Left colon (tissue), 2 donors: ENCODE measurements at places on chromosomes 6 and 20.

DNA sequence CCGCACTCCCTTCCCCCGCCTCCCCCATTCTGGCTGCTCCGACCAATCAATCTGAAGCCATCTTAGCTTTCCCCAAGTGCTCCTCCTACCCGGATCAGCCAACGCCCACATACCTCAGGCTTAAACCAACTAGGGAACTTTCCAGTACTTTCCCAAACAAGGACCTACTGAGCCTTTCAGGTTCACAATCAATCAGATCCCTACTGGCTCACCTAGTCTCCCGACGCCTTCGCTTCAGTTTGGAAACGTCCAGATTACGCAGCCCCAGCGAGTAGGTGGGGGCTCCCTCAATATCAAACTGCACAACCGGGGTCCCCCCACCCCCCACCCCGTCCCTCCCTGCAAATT lies 432 bp downstream of the HSPA1L start:
- peak; percentile 99 for DNase-seq

DNA sequence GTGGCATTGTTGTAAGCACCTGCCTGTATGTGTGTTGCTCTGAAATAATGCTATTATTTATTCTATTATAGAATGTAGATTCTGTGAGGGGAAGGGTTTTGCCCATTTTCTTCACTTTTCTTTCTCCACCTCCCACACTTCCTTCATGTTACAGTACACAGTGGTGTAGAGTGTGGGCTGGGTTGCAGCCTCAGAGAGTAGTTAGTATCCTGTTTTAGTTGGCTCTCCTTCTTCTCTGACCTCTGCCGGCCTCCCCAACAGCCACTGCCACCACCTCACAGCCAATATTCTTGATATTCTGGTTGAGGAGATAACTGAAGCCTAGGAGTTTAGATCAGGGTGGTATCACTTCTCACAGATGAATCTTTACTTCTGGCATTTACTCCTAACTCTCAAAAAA lies 143.4 kb downstream of the BCKDHB start:
- DNase-seq: no peak

GRCh38 chr6:124535299-124535698 lies 426.9 kb upstream of the RNF217 start:
- DNase-seq: no peak

DNA sequence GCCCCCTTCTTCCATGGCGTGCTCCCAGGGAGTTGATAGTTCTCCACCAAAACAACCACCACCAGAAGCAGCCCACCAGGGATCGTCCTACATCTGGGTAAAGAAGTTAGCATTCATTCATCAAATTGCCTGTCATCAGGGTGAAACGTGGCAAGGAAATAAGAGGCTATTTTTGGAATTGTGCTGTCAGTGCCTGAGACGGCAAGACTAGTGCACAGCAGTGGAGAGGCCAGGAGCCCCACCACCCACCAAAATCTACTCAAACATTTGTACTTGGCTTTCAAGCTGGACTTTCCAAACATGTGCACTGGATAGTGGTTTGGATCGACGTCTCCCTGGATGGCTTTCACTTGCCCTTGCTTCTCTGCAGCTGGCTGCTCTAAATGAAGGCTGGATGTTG lies 44.8 kb downstream of the TXNDC5 start:
- no peak for DNase-seq

- DNase-seq: no peak
Measured at GRCh38 chr6:163952005-163952404, 537.5 kb downstream of the QKI start.

DNA sequence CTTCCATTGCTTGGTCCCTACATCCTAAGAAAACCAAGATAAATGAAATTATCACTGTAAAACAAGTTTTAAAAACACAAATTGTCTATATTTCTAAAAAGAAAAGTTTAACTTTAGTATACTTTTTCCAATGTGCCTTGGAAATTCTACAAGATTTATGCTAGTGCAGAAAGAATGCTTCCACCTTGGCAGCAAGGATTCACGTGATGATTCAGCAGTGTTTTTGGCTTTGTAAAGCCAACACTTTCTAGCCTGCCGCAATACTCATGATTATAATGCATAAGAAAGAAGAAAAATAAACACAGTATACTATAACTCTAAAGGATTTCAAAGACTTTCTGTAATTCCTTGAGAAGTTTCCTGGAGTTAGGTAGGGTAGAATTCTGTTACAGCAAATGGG lies 442.7 kb downstream of the TENT5A start:
- no peak for DNase-seq

DNA sequence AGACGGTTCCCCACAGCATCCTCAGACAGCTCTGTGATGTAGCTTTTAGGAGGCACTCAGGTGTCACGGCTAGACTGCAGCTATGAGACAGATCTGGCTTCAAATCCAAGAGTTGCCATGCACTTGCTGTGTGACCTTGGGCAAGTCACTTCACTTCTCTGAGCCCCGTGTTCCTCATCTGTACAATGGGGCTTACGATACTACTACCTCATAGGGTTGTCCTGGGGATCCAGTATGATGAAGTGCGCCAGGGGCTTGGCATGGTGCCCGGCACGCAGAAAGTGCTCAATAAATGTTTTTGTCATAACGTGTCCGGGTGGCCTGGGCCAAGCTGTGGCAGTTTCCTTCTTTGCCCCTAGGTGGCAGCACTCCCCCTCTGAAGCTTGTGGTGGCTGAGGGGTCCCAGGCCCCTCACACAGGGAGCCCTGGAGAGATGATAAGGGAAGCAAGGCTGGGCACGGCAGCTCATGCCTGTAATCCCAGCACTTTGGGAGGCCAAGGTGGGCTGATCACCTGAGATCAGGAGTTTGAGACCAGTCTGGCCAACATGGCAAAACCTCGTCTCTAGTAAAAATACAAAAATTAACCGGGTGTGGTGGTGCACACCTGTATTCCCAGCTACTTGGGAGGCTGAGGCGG lies 19.1 kb upstream of the CHMP4B start:
- peak; percentile 67 for DNase-seq

- DNase-seq: no peak
Measured at GRCh38 chr20:45962031-45962755, 9.8 kb downstream of the ZNF335 start.

DNA sequence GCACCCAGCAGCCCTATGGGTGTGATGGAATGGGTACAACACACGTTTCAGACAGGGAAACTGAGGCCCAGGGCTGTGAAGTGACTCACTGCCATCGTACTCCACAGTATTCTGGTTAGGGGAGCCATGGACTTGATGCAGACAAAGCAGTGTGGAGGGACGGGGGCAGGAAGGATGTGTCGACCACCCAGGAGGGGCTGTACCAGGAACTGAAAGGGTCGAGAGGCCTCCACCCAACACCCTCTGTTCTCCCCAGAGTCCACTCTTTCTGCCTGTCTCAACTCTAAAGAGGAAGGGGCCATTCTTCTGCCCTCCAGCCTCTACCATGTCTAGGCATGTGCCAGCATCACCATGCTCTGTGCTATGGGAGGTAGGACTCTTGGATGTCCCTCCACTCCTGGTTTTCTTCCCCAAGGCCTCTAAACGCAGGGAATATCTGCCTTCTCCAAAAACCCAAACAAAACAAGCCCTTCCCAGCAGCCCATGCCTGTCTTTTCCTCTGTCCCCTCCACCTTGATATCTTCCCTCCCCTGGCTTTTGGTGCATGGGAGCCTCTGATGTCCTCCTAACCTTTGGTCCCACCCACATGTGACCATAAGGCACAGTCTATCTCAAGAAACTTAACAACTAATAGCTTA lies 7.4 kb downstream of the SLC22A1 start:
- no peak for DNase-seq

DNA sequence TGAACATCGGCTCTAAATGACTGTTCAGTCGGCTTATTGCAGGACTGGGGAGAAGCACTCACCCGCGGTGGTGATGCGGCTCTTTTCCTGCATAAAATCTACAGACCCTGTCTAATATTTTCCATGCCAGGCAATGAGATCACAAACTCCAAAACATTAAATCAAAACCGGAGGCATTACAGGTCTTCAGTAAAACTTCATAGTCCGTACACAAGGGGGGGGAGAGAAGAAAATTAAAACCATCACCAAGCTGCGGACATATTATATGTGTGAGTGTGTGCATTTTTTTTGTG lies 6.3 kb upstream of the PAX1 start:
- no peak for DNase-seq

DNA sequence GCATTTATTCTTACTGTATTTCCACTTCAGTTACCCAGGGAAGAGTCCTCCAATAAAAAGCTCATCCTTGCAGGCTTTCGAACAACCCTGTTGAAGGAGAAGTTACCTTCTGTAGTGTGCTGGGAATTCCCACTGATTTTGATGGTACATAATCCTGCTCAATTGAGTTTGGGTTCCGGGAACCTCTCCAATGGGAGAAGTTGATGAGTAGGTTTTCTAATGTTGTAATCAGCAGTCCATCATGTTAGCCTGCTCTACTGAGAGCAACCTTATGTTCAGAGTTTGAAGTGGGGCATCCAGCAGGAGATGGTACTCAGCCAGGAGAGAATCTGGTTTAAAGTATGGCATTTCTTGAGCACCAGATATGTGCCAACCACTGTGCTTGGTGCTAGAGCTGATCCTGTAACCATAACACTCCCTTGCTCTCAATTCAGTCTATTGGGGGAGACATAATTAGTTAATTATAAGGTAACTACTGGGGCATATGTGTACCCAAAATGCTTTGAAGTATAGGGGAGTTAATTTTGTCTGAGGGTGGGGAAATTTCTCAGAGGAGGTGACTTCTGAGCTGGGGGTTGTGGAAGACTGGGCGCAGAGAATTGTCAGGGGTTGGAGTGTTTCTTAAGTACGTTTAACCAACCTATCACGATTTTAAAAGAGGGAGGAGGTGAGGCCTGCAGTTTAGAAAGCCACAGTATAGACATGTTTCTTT lies 2.1 kb downstream of the TOP1 start:
- DNase-seq: no peak

- no peak for DNase-seq
Measured at GRCh38 chr6:14063756-14064155, 53.8 kb upstream of the CD83 start.

GRCh38 chr20:49756241-49756640 lies 42.6 kb upstream of the B4GALT5 start:
- no peak for DNase-seq

DNA sequence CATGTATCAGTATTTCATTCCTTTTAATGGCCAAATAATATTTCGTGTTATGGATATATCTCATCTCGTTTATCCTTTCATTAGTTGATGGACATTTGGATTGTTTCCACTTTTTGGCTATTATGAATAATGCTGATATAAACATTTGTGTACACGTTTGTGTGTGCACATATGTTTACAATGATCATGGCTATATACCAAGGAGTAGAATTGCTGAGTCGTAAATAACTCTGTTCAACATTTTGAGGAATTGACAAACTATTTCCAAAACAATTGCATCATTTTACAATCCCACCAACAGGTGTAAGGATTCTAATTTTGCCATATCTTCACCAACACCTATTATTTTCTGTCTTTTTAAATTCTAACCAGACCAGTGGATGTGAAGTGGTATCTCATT lies 26.3 kb upstream of the PNRC1 start:
- DNase-seq: no peak

GRCh38 chr6:18265787-18266522 lies 1.6 kb upstream of the DEK start:
- DNase-seq: no peak

GRCh38 chr6:117906958-117907600 lies at the start of gene SLC35F1:
Gene SLC35F1 (plus strand): TSS chr6:117907264.
- DNase-seq: no peak

- no peak for DNase-seq
Measured at GRCh38 chr6:111038534-111039252, 48.6 kb upstream of the SLC16A10 start.

- no peak for DNase-seq
Measured at GRCh38 chr20:57959018-57959417, 249.2 kb upstream of the PMEPA1 start.

DNA sequence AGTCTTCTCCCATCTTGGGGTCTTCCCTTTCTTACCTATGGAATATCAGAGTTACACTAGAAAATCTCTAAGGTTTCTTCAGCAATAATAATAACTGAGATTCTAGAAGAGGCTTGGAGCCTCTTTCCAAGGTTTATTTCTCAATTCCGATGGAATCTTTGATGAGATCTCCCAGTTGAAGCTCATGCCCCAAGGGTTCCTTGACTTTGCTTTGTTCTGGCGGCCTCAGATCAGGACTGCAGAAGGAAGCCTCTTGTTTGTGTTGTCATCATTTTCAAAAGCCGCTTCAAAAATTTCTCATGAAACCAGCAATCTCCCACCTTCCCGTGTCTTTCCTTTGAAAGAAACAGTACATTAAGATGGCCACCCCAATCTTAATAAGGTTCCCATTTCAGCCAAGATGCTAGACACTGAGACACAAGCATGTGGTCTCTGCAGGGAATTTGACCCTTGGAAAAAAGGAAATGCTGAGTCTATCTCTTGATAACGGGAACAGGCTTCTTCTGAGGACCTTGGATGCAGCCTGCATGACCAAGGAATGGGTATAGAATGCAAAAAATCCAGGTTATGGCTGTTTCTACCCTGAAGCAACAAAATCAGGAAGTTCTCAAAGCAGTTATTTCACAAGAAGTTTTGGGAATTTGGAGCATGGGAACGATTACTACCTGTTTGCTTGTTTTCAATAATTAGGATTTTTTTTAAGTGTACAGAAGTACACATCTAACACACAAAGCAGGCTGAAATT lies 141.6 kb downstream of the CD24 start:
- no peak for DNase-seq

DNA sequence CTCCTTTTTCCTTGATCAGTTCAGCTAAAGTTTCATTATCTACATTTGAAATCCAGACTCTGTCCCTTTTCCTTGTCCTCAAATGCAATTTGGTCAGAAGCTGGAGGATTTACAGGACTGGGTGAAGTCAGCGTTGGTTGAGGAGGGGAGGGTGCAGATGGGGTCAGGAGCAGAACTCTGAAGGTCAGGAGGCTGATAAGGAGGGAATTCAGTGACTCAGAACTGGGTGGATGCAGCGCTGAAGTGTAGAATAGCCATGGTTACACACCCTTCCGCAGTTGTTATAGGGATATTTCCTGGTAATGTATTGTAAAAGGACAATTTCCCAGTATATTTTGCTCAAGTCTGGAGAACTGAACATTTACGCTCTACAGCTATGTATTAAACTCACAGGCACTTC lies 133.1 kb upstream of the FOXA2 start:
- DNase-seq: peak; percentile 23

GRCh38 chr6:39243809-39244208 lies 14.5 kb upstream of the KCNK5 start:
- no peak for DNase-seq

DNA sequence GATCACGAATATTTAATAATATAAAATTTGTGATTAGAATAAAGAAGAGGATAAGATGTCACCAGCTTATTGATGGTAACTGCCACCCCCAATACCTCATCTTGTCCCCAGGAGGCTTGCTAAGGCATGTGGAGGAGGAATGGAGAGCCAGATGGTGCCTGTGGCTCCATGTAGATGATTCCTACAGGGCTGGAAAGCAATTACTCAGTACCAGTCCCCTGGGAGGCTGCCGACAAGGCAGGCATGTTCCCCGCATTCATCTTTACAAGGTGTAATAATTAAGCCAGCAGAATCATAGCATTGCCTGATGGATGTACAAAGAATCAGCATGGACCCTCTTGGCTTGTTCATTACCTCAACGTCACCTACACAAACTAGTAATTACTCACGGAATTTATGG lies 155.3 kb downstream of the PLCB1 start:
- no peak for DNase-seq
